Peyer's patch (tissue), 4 donors: ENCODE measurements at places on chromosomes 13 and 19.

DNA sequence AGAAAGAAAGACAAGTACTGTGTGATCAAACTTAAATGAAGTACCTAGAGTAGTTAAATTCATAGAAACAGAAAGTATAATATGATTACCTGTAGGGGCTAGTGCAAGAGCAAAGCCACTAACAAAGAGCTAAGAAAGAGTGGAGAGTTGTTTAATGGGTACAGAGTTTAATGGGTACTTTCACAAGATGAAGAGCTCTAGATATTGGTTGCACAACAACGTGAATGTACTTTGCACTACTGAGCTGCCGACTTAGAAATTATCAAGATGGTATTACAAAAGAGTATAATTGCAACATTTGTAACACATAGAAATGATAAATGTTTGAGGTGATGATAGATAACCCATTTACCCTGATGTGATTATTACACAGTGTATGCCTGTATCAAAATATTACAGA is 140.3 kb upstream of the GPC6 start:
- DNase-seq = no peak

- peak; percentile 83 for DNase-seq
Observed at GRCh38 chr19:50537769-50538230, 24.1 kb upstream of the ASPDH start.

DNA sequence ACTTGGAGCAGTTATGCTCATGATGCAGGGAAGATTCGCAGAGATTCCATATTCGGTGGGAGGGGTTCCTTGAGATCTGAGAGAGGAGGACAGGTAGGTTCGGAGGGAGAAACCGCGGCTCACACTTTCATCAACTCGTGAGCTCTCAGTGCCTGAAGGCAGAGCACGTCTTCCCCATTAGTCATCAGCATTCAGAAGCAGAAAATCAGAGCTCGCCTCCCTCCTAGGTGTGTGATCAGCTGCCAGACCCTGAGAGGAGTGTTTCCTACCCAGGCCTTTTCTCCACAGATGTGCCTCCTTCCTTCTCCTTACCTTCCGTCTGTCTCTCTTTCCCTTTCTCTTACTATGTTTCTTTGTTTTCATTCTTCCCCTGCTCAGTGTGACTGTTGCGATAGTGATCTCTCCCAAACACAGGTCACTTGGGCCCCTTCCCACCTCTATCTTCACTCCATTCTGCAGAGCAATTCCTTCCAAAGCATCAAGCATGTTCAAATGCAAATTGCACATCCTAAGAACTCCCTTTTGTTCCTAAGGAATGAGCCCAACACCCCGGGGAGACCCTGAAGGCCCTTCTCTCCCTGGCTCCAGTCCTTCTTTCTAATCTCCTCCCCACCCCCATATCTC is 389.5 kb downstream of the UQCRFS1 start:
- DNase-seq = no peak

DNA sequence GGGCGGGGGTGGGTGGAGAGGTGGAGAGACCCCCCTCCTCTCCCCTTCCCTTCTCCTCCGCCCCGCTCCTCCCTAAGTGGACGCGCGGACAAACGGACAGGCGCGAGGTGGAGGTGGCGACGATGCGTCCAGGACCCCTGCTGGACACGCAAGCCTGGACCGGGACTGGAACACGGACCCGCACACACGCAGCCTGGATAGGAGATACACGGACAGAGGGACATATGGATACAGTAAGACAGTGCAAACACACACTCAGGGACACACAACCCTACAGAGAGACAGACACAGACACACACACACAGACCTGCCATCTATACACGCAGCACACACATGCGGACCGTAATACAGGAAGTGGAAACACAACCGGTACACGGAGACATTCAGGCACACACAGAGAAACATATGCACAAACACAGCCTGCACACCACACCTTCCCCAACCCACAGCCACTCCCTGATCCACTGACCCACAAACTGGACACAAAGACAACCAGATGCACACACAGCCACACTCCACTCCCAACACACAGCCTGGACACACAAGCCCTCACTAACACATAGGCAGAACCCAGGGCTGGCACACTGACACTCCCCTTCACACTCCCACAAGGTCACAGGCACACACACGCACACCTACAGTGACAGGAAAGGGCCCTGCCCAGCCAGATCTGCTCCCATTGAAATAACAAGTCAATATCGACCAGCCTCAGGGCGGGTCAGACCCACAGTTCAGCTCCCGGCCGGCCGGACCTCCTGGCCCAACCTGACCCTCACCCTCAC is 696 bp upstream of the ERFL start:
- peak; percentile 68 for DNase-seq

DNA sequence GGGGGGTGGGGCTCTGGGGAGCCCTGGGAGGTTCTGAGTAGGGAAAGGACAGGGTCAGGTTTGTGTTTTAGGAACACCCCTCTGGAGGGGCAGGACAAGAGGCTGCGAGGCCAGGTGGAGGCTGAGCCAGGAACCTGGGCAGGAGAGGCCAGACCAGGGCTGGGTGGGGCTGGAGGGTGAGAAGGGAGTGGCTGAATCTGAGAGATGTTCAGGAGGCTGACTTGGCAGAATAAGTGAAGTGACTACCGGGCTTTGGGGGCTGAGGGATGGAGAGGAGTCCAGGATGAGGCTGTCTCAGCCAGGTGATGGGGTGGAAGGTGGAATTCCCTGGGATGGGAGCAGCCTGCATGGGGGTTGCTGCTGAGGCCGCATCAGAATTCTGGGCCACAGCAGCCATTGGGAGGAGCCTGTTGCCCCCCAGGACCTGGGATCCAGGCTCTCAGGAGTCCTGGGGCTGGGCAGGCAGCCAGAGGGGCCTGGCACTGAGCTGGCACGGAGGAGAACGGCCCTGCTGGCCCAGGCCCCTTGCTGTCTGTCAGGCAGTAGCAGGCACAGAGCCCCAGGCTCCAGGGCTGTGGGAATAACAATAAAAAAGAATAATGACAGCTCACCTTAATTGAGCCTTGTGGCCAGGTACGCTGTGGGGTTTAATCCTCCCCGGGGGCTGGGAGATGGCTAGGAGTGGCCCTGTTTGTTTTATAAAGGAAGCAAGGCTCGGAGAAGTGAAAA is 3.3 kb downstream of the PPP5C start:
- peak; percentile 27 for DNase-seq
